ENCODE measurements at places on chromosomes 6 and 20.

DNA sequence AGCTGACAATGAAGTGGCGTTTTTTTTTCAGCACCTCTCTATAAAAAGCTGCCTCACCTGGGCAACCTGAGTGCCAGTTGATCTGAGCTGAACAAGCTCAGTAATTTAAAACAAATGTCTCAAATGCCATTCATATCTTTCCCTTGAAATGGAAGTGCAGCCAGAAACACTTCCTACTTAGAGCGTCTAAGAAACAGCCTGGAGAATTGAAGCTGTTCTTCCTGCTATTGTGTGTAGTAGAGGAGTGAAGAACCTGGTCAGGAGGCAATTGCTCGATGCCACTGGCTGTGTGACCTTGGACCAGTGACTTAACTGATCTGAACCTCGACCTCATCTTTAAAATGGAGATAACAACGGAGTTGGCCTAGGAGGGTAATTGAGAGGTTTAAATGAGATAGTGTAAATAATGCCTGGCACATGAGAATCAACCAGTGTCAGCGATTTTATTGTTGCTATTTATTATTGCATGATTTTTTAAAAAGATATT lies 95.4 kb upstream of the FOXQ1 start:
- no peak for DNase-seq

- DNase-seq: no peak
These were observed 110.2 kb downstream of the TBXT start for GRCh38 chr6:166057431-166057830.

GRCh38 chr6:133567636-133568035 lies 321.3 kb upstream of the TCF21 start:
- no peak for DNase-seq

GRCh38 chr20:35461620-35462019 lies 6.2 kb downstream of the CEP250 start:
- no peak for DNase-seq
